ENCODE measurements at places on chromosomes 1 and 21.

GRCh38 chr21:41923631-41924367 lies 30.0 kb downstream of the C2CD2 start:
- DNase-seq: no peak

DNA sequence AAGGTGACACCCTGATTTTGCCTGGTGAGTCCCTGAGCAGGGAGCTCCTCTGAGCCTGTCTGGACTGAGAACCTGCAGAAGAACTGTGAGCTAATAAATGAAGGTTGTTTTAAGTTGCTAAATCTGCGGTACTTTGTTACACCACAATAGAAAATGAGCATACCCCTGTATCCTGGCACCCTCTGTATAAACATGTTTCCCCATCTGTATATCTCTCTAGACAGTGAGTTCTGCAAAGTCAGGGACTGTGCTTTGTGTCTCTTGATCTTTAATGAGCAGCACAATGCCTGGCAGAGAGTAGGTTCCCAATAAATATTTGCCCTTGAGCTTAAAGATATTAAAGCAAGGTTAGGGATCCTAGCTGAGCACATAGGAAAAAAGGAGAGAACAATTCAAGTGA lies 228.8 kb downstream of the OMA1 start:
- DNase-seq: no peak

DNA sequence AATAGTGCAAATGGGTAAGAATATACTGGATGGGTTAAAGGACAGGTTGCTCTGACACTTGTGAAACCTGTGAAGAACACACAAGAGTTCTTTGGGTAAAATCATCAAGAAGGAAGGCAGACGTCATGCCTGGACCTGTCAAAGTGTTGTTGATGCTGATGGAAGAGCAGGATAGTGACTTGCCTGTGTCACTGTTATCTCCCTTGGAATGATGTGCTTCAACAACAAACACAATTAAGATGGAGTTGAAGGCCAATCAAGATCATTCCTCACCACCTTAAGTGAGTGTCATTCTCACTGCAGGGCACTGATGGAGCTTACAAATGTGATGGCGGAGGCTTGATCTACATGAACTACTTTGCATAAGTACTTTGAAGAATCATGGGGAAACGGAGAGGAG lies 73.2 kb downstream of the LRRN2 start:
- no peak for DNase-seq

GRCh38 chr1:117611121-117611601 lies 5.3 kb downstream of the TENT5C start:
- DNase-seq: no peak

DNA sequence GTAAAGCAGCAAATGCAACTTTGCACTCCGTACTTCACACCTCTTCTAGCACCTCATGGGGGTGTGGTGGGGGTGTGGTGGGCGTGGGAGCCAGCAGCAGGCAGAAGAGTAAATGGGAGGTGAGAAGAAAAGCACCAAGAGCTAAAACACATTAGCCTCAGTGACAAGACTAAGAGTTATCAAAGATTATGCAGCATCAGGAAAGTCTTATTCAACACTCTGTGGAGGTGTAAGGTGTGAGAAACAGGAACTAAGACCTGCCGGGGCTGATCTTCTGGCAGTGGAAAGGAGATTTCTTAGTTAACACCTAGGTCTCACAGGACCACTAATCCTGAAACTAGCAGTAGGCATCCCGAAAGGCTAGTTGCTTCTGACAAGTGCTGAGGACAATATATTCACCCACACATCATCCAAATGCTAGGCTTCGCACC lies 9.9 kb downstream of the TGFBR3 start:
- no peak for DNase-seq

GRCh38 chr1:39656391-39656790 lies 15.5 kb downstream of the NT5C1A start:
- no peak for DNase-seq

GRCh38 chr1:226512076-226512728 lies 36.4 kb upstream of the STUM start:
- DNase-seq: no peak

GRCh38 chr1:209506101-209506500 lies 77.4 kb upstream of the CAMK1G start:
- DNase-seq: no peak

- no peak for DNase-seq
Measured at GRCh38 chr1:1393014-1393413, 6.1 kb downstream of the CCNL2 start.

- no peak for DNase-seq
Measured at GRCh38 chr21:45850181-45850580, 131.4 kb upstream of the COL6A1 start.

DNA sequence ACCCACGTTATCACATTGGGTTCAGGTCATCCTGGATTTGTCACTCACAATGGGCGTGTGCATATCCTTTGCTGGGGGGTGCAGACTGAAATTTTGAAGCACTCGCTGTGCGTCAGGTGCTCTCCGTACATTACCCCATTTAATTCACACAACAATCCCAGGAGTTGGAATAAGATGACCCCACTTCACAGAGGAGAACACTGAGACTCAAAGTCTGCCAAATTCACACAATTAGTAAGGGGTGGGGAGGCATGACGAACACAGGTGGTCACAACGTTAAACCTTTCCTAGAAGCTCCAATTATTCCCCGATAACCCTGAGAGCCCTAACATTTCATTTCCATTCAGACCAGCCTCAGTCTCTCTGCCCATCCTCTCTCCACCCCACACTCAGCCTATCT lies 3.8 kb upstream of the S100A2 start:
- no peak for DNase-seq

DNA sequence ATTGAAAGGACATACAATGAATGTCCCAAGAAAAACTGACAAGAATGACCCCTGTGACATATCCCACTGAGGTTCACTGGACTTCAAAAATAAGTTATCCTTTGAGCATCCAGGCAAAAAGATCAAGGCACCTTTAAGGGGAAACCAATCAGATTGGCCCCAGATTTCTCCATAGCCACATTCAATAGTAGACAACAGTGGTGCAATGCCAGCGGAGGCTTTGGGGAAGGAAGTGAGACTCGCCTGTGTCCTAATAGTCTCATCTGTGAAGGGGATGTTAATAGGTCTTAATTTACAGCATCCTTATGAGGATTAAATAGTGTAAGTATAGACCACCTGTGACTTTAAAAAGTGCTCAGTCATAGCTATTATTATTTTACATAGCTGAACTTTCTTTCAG lies 21.5 kb downstream of the RPL5 start:
- DNase-seq: no peak

GRCh38 chr1:208557723-208558094 lies 313.5 kb upstream of the PLXNA2 start:
- DNase-seq: no peak

- no peak for DNase-seq
Measured at GRCh38 chr1:19577561-19577960, 66.5 kb upstream of the NBL1 start.

- DNase-seq: no peak
Measured at GRCh38 chr1:32353886-32354570, 8.3 kb downstream of the FAM229A start.
